ENCODE measurements at places on chromosomes 5 and 9. TPM values are rescaled to one million over a fixed set of nuclear protein-coding genes. Genes with fewer than 3 reads are reported as not detected.

- no peak overlapping the region for H3K27ac ChIP-seq
These were observed 35.9 kb downstream of the SUB1 start for GRCh38 chr5:32621256-32621655.

ATP10B gene
- total RNA-seq = not detected

DNA sequence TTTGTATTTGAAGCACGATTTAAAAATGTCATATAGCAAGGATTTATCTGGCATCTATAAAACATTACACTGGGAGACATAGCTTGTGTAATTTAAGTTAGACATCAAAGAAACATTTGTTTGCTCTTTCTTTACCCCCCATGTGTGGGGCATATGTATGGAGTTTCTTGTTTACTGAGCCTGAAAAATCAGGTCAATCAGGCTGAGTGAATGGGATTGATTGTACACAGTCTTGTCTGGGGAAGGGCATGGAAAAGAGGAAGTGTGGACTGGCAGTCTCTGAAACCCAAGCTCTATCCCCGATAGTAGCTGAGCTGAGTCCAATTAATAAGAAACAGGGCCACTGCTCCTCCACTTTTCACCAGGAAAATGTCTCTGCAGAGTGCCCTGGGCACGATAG is 49.4 kb downstream of the SLC46A2 start:
- H3K27ac ChIP-seq = no peak overlapping the region
- no peak for DNase-seq
- no peak overlapping the region for H3K4me3 ChIP-seq
- H3K4me1 ChIP-seq = peaks cover under 1% of the 10 kb centered on the region

GRCh38 chr9:104833696-104834095 is 69.8 kb downstream of the NIPSNAP3B start:
- no peak for DNase-seq
- no peaks in the 10 kb centered on the region for H3K27me3 ChIP-seq
- H3K4me1 ChIP-seq = no peaks in the 10 kb centered on the region
- no peak overlapping the region for H3K4me3 ChIP-seq
- peaks cover 19% of the 10 kb centered on the region for H3K36me3 ChIP-seq

- H3K4me3 ChIP-seq = no peak overlapping the region
- peak; percentile 5 for DNase-seq
- no peaks in the 10 kb centered on the region for H3K4me1 ChIP-seq
- H3K36me3 ChIP-seq = no peaks in the 10 kb centered on the region
- H3K27me3 ChIP-seq = no peaks in the 10 kb centered on the region
These were observed 26.3 kb downstream of the SPZ1 start for GRCh38 chr5:80346055-80346454.

Data from fibroblast of lung (primary cell).